ENCODE measurements at places on chromosomes 2 and 18.
A peak's percentile ranks its signal among the peaks of the same experiment; 100 is the strongest.

- DNase-seq: no peak
Observed at GRCh38 chr2:179354739-179355537, 90.3 kb upstream of the SESTD1 start.

DNA sequence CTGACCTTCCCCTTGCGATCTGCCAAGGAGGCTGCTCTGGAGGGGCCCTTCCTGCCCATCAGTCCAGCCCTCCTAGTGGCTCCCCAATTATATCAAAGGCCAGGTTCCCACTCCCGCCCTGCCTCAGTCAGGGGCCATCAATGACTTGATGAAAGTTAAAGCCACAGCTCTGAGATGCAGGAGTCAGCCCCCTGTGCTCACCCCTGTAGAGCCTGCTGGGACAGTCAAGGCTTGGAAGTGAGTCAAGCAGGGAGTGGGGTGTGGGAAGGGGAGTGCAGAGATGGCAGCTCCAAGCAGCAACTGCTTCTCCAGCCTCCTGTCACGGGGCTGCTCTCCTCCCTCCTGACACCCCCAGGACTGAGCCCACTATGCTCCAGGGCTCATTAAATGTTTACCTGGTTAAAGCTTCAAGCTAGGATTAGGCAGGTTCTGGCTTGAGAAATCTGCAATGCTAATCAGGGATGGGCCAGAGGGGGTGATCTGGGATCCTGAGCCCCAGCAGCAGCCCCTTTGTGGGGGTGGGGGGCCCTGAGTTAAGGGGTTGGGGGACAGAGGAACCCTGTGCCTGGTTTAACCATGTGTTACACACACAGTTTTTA lies 42.7 kb upstream of the ALK start:
- no peak for DNase-seq

GRCh38 chr2:108931372-108931771 lies 57.6 kb downstream of the EDAR start:
- no peak for DNase-seq

DNA sequence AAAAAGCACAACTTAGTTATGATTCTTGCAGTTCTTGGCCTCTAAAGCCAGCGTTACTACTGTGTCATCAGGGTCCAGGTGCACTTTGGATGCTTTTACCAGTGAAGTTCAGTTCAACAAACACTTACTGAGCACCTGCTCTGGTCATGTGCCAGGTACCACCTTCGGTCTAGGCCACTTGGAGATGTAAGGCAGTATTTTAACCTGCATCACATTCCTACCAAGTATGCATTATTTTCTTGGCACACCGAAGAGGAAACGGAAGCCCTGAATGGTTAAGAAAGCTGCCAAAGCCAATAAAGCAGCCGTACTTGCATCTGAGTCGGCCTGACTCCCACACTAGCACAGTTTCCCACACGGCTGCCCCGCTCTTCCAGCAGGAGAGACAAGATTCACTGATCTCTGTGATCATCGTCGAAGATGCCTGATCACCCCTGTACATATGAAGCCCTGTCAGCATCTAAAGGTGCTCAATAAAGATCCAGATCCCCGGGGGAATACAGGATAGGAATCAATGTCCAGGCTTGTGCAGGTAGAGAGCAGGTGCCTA lies 427.1 kb downstream of the EIPR1 start:
- no peak for DNase-seq

DNA sequence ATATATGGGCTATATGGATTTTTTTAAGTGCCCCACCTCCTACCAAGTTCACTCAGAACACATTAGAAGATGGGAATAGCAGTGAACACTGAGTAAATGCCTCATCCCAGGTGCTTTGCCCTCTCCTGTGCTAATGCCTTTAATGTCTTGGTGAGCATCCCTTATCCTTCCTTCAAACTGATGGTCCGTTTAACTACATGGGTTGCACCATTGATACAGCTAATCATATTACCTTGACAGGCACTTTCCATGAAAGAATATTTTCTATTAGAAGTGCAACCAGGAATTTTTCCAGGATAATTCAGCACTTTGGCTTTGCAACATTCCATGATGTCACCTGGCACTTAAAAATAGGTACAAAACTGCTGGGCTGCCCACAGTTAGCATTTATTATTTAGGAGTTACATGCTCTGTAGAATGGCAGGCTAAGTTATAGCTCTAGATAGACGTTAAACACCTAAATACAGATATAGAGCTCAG lies 74.0 kb downstream of the WDPCP start:
- DNase-seq: no peak

DNA sequence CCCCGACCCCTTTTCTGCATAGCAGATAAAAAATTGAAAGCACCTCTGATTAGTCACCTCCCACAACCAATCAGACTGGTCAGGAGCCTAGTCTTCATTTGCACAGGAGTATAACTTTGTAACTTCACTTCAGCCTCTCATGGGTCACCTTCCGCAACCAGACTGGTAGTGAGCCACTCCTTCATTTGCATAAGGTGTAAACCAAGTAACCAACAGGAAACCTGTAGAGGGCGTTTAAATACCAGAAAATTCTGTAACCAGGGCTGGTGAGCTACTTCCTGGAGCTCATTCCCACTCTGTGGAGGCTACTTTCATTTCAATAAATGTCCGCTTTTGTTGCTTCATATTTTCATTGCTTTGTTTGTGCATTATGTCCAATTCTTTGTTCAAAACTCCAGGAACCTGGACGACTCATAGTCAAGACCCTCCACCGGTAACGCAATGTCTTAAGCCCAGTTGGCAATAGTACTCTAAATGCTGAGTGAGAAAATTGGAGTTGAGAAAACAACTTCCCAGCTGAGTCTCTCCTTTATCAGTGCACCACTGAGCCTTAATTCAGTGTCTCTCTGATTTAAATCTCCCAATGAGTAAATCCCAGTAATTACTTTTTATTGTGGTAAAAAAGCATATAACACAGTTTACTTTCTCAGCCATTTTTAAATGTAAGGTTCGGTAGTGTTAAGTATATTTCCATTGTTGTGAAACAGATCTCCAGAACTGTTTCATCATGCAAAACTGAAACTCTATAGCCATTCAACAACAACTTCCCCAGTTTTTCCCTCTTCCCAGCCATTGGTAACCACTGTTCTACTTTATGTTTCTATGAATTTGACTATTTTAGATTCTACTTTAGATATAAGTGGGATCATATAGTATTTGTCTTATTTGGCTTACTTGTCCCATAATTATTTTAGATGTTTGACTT lies 392.7 kb upstream of the SLC8A1 start:
- no peak for DNase-seq

- DNase-seq: no peak
Observed at GRCh38 chr18:12462242-12462641, 54.5 kb downstream of the PRELID3A start.

GRCh38 chr2:72827966-72828646 lies 2.3 kb upstream of the EXOC6B start:
- DNase-seq: no peak

GRCh38 chr2:233258211-233258610 lies 6.7 kb downstream of the ATG16L1 start:
- no peak for DNase-seq

GRCh38 chr2:109383505-109384307 lies 230.1 kb downstream of the SEPTIN10 start:
- DNase-seq: no peak

DNA sequence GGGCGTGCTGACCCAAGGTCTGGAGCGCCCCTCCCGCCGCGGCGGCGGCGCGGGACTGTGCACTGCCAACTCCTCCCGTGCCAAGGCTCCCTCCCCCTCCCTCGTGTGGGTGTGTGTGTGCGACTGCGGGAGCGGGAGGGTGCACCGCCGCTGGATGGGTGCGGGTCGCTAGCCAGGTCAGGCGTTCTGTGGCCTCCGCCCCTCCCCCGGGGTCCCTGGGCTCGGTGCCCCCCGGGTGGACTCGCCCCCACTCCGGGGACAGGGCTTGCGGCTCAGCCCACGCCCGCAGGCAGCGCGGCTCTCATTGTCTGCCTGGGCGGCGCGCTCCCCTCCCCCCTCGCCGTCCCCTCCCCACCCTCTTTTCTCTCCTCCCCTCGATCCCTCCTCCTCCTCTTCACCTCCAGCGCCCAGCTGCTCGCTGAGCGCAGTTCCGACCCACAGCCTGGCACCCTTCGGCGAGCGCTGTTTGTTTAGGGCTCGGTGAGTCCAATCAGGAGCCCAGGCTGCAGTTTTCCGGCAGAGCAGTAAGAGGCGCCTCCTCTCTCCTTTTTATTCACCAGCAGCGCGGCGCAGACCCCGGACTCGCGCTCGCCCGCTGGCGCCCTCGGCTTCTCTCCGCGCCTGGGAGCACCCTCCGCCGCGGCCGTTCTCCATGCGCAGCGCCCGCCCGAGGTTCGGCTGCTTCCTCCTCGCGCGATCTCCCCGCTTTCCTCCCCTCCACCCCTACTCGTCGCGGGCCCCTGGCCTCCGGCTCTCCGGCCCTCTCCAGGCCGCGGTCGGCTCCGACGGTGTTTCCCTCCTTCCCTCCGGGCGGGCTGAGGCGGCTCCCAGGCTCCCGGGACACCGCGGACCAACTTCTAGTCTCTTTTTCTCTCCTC lies at the start of gene GATA6:
Gene GATA6 (plus strand): TSS at position 579 of the 878 bp plus-strand sequence. CDS start 1,556 bp downstream, outside the sequence.
- DNase-seq: peak; percentile 36

DNA sequence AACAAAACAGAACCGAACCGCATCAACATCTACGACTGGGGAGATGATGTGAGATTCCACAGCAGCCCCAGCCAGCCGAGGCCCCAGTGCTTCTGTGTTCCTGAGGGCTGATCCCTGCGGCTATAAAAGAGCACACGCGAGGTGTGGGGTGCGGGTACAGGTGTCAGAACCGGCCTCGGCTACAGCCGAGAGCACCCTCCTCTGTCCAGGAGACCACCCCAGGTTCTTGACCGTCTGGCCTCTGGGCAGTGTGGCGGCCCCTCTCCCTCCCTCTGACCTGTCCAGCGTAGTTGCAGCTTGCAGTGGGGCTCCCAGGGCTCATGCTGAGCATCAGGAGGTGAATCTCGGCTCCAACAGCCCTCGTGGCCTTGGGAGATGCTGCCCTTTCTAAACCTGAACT lies 23.7 kb downstream of the RTP5 start:
- no peak for DNase-seq

DNA sequence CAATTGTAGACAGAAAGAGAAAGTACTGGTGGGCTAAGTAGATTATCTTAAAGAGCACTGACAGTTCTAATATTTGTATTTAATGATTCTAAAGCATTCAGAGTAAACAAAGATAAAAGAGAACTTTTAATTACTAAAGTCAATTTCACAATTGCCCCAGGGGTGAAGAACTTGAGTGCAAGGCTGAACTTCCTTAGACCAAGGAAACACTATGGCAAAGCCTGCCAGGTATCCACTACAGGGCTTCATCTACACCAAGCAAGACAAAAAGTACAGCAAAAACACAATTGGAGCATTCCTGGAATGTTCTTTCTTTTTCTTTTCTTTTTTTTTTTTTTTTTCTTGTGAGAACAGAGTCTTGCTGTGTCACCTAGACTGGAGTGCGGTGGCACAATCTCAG lies 46.9 kb upstream of the NDUFV2 start:
- DNase-seq: no peak

DNA sequence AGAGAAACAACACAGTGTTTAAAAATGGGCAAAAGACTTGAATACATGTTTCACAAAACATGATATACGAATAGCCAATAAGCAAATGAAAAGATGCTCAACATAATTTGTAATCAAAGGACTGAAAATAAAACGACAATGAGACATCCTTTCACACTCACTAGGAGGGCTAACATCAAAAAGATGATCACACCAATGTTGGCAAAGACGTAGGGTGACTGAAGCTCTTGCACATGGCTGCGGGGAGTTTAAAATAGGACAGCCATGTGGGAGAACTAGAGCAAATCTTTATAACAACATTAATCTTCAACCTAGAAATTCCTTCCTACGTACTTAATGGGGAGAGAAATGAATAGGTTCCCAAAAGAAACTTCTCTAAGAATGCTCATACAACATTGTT lies 19.2 kb upstream of the SEH1L start:
- DNase-seq: no peak

- DNase-seq: no peak
Observed at GRCh38 chr2:36382472-36382871, 26.9 kb downstream of the CRIM1 start.

- DNase-seq: peak; percentile 9
Observed at GRCh38 chr2:239401881-239402233, 1.0 kb upstream of the HDAC4 start.

DNA sequence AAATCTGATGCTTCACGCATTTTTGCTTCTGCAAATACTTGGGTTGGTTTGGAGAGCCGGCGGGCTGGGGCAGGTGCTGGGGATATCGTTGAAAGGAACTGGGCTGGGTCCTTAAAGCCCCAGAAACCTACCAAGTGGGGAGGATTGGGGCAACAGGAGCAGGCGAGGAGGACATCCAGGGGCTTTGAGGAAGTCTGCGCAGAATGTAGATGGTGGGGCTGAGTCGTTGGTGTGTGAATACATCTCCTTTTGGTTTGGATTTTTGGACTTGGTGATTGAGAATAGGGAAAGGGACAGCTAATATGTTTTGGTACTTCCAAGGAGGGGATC lies 1.1 kb downstream of the DCC start:
- DNase-seq: no peak

GRCh38 chr2:121052023-121052422 lies 233.0 kb downstream of the TFCP2L1 start:
- DNase-seq: no peak

- DNase-seq: no peak
Observed at GRCh38 chr2:169845016-169845415, 17.8 kb downstream of the UBR3 start.

DNA sequence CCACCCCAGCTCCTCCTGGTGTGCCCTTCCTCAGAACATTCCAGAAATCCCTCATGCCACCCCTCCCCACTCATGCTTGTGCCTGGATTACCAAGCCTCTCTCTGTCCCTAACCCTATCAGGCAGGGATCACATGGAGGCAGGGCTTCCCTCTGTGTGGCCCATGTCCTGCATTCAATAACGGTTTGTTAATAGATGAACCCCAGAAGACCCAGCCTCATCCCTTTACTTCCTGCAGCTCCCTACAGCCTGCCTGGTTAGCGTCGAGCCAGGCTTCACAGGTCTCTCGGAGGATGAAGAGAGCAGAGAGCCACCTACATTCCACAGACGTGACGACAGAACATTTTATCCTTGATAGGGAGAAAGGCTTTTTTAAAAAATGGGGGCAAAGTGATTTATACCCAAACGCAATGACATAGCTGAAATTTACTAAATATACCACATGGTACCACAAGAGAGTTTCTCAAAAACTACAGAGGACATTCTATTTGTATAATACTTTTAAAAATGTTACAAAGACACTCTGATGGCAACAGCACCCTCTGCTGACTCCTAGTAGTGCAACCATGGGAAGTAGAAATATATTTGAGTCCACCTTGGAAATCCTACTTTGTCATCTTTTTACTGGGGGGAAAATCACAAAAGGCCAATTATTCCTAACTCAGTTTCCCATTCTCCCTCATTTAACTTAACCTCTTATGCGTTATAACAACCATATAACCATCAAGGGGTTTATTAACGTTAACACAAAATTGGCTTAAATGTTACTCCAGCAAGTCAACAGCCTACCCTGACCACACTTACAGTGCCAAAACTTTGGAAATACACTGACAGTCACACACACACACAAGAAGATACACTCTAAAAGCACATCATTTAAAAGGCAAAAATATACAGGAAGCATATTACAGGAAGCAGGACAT lies 30.7 kb downstream of the FBXO15 start:
- no peak for DNase-seq

All from GM04503 (cell line).